ENCODE measurements at places on chromosomes 2 and 18.

DNA sequence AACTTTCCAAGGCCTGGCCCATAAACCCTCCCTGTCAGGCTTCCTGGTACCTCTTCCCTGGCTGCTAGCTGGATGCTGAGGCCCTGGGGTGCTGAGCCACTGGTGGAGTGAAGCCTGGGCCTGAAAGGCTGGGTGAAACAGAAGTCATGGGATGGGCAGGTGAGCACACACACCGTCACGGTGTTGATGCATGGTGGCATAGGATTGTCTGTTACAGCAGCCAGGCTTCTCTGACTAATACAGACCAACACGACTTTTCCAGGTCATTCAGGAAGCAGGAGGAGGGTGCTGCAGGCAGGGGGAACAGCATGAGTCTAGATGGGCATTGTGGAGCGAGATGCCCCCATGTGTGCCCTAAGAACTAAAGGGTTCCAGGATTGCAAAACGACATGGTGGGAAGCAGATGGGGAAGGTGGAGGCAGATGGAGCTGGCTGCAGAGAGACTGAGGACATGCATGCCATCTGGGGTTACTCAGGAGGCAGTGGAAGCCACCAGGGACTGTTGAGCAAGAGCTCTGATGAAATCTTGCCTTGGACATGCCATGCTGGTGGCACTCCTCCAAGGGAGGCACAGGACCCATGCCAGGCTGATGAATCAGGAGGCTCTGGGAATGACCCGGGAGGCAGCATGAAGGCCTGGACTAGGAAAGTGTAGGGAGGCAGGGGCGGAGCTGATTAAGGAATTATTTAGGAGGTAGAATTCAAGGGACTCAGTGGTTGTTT is 480.9 kb downstream of the TSN start:
- no peak for DNase-seq

- DNase-seq, result no peak
Measured at GRCh38 chr2:174025271-174026121, 60.3 kb upstream of the SP3 start.

- no peak for DNase-seq
Measured at GRCh38 chr2:160541745-160542144, 48.1 kb upstream of the RBMS1 start.

DNA sequence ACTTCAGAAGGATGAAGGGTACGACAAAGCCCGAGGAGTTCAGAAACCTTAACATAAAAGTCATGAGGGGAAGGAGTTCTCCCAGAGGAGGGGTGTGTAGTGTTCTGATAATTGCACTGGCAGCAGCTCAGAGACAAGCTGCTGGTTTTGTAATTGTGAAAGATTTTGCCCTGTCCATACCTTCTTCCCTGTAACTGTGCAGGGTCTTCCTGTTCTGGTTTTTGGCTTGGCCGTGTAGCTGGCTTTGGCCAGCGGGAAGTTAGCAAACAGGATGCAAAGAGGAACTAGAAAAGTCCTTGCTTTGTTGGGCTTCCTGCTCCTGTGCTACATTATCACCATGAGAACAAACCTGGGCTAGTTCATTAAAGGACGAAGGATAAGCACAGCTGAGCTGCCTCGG is 160.8 kb downstream of the LPIN1 start:
- no peak for DNase-seq

All from stimulated activated CD4-positive, alpha-beta T cell treated with anti-CD3 and anti-CD28 coated beads, Interleukin-2, amount 100 ng/mL, for 48 hours (primary cell).